ENCODE measurements at places on chromosomes 7 and 10.

DNA sequence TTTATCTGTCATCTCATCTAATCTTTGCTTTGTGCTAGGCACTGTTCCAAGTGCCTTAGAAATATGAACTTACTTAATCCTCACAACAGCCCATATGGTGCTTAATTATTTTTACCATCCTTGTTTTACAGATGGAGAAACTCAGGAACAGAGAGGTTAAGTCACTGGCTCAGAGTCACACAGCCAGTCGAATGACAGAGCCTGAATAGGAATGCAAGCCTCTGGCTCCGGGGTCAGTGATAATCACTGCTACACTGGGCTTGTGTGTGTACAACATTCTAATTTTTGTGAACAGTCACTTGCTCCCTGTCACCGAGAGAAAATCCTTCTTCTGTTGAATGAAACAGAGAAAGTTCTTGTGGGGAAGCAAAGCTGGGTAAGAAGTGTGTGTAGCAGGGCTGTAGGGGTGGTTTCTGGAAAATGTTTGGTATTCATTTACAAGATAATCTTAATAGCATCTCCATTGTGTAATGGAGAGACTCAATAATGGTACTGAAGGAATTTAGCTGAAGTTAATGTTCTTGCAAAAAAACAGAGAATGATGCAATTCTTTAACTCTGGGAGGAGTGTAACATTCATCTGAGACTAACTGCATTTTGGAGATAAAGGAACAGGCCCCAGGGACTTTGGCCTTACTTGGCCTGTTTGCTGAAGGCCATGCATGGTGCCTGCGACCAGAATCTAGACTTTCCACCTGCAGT lies 290.6 kb downstream of the FRMD4A start:
- DNase-seq, result peak; percentile 88

GRCh38 chr10:3000048-3000447 lies 67.3 kb upstream of the PFKP start:
- no peak for DNase-seq

- no peak for DNase-seq
These were observed 19.4 kb downstream of the CDK13 start for GRCh38 chr7:39969431-39969830.

GRCh38 chr10:86152911-86153310 lies 213.7 kb downstream of the GRID1 start:
- no peak for DNase-seq

DNA sequence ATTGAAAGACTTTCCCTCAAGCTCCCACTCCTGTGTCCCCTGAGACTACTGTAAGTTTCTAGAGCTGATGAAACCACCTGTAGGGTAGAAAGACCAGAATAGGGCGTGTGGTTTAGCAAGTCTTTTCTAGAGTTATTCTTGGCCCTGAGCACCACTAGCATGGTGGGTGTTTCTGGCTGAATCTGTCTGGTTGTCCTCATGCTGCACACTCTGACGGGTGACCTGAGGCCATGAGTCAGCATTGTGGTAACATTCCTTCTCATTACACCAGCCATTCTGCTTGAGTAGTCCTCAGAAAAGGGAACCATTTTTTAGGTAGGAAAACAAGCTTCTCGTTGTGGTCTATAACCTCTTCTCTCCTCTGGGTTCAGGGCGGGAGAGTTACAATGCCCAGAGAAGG lies 250.3 kb downstream of the SNX13 start:
- peak; percentile 89 for DNase-seq

- DNase-seq, result no peak
These were observed 38.6 kb downstream of the ITGA8 start for GRCh38 chr10:15681076-15681475.

DNA sequence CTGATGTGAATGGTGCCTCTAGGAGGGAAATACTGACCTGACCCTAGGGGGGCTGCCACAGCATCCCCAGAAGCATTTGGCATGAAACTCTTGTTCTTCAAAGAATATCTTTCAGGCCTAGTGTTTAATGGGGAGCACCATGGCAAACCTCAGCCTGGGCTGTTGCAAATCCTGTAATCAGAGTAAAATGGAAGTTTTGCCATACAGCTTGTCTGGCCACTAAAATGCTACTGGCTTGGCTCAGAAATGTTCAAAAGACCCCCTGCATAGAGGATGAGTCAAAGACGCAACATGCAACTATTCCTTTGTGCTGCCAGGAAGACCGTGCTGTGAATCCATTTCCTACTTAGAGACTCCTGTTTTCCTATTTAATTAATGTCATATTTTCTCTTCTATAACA lies 26.7 kb downstream of the HECW1 start:
- peak; percentile 15 for DNase-seq

- no peak for DNase-seq
These were observed 634 bp upstream of the HOXA7 start for GRCh38 chr7:27156916-27157701.

DNA sequence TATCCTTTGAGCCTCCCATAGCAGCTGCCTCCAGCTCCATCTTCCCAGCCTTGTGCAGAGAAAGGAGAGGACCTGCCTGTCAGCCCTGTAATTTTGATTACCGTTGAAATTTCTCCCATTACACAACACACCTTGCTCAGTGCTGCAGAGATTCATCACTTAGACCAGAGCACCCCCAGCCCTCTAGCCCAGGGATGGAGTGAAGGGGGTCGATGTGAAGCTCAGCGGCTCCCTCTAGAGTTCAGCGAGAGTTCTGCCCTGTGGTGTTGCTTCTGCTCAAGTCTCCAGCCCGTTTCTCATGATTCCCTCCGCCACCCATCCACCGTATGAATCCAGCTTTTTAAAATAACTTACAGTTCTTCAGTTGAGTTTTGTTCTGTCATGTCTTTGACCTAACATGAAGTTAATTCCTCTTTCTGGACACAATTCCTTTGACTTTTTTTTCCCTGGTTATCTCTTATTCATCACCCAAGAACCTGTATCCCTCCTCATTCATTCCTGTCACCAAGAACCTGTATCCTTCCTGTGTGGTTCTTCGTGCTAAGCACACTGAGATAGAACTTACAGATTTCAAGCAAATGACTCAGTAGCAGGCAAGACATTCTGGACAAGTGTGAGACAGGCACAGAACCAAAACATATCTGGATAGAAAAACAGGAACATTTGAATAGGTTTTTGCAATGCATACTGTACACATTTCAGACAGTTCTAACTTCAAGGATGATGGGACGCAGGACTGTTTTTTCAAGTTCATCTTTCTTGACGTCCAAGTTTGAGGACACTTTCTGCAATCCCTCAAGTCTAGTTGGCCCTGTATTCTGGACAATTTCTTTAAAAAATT lies 35.0 kb upstream of the ZNF32 start:
- peak; percentile 13 for DNase-seq

GRCh38 chr10:96152437-96152836 lies 22.3 kb downstream of the ZNF518A start:
- DNase-seq, result no peak

DNA sequence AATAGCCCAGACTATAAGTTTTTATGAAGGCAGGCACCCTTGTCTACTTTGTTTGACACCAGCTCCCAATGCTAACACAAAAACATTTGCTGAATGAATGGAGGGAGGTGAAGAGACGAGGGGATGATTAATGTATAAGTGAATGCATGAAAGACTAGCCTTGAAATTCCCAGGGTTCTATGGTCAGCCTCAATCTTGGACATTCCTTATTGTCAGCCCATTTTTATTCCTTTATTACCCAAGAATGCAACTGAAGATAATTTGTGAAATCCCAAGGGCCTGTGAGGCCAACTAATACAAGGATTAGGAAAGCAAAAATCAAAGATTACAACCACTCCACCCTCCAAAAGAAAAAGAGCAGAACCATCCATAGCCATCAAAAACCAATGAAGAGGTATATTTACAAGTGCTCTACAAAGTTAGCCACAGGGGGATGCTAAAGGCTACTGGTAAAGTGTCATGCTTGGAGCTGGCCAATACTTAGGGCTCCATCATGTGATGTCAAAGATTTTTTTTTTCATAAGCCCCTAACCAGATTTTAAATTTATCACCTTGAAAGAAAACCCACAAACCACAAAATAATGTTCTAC lies 40.0 kb upstream of the ASAH2 start:
- DNase-seq, result peak; percentile 34

GRCh38 chr10:29157321-29157720 lies 131.5 kb upstream of the LYZL1 start:
- no peak for DNase-seq

DNA sequence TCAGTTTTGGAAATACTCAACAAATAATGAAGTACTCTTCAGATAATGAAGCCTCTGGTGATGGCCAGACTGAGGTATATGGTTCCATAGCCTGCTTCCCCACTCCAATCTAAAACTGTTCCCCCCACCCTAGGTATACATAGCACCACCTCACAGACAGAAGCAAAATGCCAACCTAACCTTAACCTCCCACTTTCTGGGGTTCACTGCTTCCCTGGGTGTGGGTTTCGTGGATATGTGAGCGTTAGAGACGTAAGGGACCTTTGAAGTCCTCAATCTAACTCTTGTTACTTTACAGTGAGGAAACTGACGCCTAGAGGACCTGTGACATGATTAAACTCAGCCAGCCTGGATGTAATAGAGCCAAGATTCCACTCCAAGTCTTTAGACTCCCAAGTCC lies 1.4 kb downstream of the RHBDD2 start:
- no peak for DNase-seq

GRCh38 chr10:120506674-120507073 lies 49.6 kb downstream of the PLPP4 start:
- peak; percentile 33 for DNase-seq

DNA sequence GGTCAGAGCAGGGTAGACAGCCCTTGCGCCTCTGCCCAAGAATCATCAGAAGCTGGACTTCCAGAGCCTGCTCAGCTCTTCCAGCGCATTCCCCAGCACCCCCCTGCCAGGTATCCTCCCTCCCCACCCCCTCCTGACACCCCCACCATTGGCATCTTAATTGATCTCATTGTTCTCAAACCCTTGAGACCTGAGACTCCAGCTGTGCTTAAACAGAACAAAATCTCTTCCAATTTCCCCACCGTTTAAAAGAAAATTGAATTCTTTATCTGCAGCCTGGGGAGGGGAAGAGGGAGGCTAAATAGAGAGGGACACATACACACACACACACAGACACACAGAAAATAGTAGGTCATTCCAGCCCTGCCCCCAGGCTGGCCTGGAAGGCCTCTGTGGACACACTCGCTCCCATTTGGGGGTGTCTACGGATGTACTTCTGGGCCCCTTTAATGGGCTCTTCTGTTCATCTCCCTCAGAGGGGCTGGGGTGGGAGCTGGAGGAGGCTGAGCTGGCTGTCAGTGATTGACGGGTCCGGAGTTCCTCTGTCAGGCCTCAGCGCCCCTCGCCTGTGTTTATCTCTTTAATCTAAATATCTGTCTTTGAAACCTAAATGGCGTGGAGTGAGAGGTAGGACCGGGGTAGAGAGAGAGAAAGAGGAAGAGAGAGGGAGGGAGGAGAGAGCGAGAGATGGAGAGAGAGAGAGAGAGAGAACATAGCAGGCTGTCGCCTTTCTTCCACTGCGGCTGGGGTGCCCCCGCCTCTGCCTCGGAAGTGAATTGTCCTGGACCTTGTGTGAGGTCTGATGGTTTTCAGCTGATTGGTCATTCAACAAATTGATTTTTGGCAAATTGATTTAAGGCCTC lies 61.7 kb downstream of the C10orf105 start:
- DNase-seq, result no peak

GRCh38 chr7:100170101-100170897 lies 1.9 kb upstream of the GAL3ST4 start:
- DNase-seq, result no peak

- DNase-seq, result no peak
These were observed 40.5 kb upstream of the RBM33 start for GRCh38 chr7:155603858-155604503.

DNA sequence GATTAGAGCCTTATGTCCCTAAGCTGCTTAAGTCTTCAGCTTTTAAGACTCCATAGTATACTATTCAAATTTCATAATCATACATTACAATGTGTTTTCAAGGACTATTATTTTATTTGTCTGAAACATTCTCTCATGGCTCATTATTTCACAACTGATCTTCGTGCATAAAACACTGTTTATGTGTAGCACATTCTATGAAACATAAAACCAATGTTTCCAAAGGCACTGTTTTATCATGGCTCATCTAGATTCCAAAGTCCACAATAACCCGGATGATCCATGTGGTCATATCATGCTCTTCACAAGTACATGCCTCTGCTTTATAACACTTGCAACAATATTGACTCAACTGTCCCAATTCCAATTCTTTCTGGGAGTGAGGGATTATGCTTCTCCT lies 806.1 kb downstream of the TNS3 start:
- DNase-seq, result no peak

GRCh38 chr10:95214793-95215192 lies 20.8 kb downstream of the ACSM6 start:
- DNase-seq, result peak; percentile 33

- no peak for DNase-seq
These were observed 39.9 kb upstream of the NRBF2 start for GRCh38 chr10:63093227-63093626.

DNA sequence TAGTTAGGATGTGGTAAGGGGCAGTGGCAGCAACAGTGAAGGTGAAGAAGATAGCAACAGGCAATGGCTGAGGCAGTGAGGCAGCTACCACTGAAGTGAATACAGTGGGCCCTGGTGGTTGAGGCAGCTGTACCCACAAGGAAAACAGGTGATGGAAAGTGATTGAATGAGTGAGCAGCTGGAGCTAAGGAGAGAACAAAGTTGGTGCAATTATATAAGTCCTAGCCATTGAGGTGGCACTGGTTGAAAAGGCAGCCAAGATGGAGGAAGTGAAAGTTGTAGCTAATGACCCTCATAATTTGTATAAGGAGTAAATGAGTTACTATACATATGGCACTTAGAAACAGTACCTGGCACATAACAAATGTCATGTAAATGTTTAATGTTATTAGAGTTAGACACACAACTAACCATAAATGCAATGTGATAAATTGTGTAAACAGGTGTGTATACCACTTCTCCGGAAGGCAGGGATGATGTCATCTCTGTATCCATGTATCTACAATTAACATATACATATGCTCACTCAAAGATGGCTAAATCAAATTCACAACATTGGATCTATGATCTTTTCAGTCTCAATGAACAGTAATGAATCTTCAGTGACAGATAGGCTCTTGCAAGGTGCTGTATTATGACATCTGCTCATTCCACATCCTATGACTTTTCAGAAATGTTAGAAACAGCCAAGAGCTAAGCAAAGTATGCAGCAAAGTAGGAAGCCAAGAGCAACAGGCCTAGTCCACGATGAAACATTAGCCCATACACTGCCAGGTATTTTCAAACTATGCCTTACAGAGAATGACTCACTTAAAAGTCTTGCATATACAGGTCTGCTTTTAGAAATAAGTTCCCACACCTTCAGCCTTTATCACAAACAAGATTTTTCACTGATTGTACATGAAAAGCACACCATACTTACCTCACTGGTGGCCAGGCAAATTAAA lies 10.7 kb downstream of the XPNPEP1 start:
- DNase-seq, result peak; percentile 55

DNA sequence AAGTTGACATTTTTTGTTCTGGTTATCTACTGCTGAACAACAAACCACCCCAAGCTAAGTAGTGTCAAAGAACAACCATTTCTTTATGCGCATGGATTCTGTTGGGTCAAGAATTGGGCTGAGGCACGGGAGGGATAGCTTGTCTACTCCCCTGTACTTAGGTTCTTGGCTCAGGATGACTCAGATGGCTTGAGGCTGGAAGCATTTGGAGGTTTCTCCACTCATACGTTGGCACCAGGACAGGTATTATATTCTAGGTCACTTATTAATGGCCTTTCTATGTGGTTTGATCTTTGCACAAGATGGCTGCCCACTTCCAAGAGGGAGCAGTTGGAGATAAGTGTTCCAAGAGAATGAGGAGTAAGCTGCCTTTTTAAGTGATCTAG lies 11.8 kb upstream of the TFAM start:
- no peak for DNase-seq
